ENCODE measurements at places on chromosomes 13 and 19. TPM values are rescaled to one million over a fixed set of nuclear protein-coding genes. Genes with fewer than 3 reads are reported as not detected.

HSD11B1L gene
- total RNA-seq = 46.3 TPM

IL11 gene
- 27.7 TPM for total RNA-seq

CATSPERD gene
- not detected for total RNA-seq

USHBP1 gene
- total RNA-seq = not detected

PABPC3 gene
- total RNA-seq = 0.04 TPM

PTH2 gene
- total RNA-seq = not detected

CDC42EP5 gene
- total RNA-seq = 6.6 TPM

CLEC17A gene
- total RNA-seq = 0.21 TPM
